ENCODE measurements at places on chromosomes 1 and 21.

- DNase-seq = no peak
These were observed 4.7 kb upstream of the CCDC24 start for GRCh38 chr1:43986712-43987111.

DNA sequence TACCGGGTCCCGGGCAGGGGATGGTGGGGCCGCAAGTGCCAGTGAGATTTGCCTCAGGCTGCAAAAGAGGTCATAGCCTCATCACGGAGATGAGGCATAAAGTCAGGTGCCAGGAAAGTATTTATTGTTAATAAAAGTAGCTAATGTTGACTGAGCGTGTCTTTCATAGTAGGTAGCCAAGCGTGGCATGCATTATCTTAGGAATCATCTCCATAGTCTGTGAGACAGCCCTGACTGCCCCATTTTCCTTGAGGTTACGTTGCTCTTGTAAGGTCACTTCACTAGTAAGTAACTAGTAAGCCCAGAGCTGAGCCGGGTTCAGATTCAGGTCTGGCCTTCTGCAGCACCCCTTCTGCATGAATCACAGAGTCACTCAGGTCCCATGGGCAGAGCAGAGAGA lies 174.2 kb downstream of the CAMTA1 start:
- DNase-seq = no peak

DNA sequence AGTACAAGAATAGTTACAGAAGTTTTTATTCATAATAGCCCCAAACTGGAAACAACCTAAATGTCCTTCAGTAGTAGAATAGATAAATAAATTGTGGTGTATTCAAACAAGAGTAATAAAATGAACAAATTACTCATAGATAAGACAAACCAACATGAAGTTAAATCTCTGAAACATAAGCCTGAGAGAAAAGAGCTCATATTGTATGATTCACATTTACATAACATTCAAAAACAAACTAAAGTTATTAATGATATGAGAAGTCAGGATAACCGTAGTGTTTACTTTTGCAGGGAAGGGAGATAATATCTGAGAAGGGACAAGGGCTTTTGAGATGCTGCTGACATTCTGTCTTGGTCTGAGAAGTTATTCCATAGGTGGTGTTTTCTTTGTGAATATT lies 13.5 kb downstream of the STPG1 start:
- DNase-seq = no peak

GRCh38 chr1:15455522-15455921 lies 1.0 kb upstream of the CELA2A start:
- DNase-seq = no peak

DNA sequence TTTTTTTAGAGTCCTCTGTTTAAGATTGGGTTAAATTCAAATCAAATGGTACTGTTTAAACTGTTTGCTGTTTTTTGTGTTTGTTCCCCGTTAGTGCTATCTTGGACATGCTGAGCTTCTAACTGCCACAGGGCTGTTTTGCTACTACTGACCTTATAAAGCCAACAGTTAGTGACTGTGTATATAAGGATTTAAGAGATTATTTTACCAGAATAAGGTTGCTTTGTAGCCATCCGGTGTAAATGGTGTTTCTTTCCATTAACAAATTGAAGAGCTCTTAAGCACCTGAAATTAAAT lies 37.0 kb downstream of the ZNF281 start:
- no peak for DNase-seq

DNA sequence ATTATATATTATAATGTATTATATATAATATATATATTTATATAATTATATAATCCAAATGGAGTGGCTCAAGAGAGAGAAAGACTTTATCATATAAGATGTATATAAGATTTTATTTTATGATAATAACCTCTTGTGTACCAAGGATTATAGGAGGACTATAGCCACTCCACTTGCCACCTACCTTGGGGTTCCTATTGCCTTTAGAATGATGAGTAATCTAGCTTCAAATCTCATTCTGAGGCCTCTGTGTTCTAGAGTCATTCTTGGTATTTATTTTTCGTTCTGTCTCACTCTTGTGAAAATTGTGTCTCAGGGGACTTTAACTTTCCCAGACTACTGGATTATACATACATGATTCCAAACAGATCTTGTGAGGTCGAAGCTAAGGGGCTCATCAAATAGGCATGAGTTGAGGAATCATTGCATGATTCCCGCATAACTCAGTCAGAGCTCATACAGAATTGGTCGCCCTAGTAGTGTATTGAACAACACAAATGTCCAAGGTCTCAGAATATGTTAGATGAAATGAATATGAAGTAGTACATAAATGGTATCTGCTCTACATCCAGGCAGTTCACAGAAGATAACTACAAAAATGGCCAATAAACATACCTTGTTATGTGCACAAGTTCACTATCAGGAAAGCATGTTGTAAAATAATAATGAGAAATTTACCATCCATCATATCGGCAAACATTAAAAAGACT lies 159.5 kb upstream of the RNPC3 start:
- DNase-seq = no peak

DNA sequence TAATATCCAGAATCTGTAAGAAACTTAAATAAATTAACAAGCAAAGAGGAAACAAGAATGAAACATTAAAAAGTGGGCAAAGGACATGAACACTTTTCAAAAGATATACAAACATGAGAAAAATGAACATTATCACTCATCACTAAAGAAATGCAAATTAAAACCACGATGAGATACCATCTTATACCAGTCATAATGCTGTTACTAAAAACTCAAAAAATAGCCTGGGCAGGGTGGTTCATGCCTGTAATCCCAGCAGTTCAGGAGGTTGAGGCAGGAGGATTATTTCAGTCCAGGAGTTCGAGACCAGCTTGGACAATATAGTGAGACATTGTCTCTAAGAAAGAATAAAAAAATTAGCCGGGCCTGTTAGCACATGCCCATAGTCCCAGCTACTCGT lies 6.1 kb downstream of the ZNF124 start:
- DNase-seq = no peak

GRCh38 chr1:31460027-31460426 lies 47.0 kb downstream of the SERINC2 start:
- DNase-seq = no peak

- no peak for DNase-seq
These were observed 83.6 kb upstream of the NFIA start for GRCh38 chr1:60998786-60999185.
